Panc1 (cell line): ENCODE measurements at places on chromosomes 7 and 10. TPM values are rescaled to one million over a fixed set of nuclear protein-coding genes. Genes with fewer than 3 reads are reported as not detected.

Gene OPN1SW
- total RNA-seq: not detected

Gene NOS3
- total RNA-seq: 3.1 TPM

GRCh38 chr7:32453341-32454011 lies 36.7 kb downstream of the LSM5 start:
- no peak for DNase-seq

GRCh38 chr7:128240696-128241386 lies at the start of gene LEP:
TSS of gene LEP (plus strand) at chr7:128241278. CDS start at chr7:128252019, 10,741 bp downstream.
- DNase-seq: no peak

DNA sequence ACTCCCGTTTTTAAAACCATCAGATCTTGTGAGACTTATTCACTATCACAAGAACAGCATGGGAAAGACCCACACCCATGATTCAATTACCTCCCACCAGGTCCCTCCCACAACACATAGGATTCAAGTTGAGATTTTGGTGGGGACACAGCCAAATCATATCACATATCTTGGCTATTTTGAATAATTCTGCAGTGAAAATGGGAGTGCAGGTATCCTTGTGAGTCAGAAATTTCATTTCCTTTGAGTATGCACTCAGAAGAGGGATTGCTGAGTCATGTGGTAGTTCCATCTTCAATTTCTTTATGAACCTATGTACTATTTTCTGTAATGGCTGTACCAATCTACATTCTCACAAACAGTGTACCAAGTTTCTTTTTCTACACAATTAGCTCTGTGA lies 125.8 kb downstream of the ANKRD7 start:
- no peak for DNase-seq

DNA sequence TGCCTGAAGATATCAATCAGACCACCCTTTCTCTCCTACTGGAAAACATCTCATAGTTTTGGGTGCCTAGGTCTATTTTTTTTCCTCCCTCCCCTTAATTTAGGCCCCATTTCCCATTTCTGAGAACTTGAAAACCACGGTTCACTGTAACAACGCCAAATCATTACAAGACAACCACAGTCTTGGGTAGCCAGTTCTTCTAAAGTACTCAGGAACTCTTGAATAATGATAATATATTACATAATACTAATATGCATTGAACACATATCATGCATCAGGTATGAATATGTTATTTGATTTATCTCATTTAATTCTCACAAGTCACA lies 185.1 kb upstream of the ADO start:
- no peak for DNase-seq
